Activated naive CD4-positive, alpha-beta T cell treated with anti-CD3 and anti-CD28 coated beads, Interleukin-2, amount 10 ng/mL, durations not matched to agents 5 hours and 36 hours (primary cell): ENCODE measurements at places on chromosomes 13 and 19. TPM values are rescaled to one million over a fixed set of nuclear protein-coding genes. Genes with fewer than 3 reads are reported as not detected.

Gene SLC10A2
- not detected for total RNA-seq

Gene C19orf81
- total RNA-seq = not detected

Gene MED26
- 14.1 TPM for total RNA-seq

Gene ZBTB7A
- 47.2 TPM for total RNA-seq

Gene KLK10
- total RNA-seq = not detected

Gene PGLYRP1
- total RNA-seq = not detected

Gene ZNF28
- total RNA-seq = 27.6 TPM

Gene SELENOV
- total RNA-seq = not detected

Gene SMAD9
- 0.08 TPM for total RNA-seq

Gene MYBPC2
- 0.66 TPM for total RNA-seq

Gene ZNF729
- not detected for total RNA-seq

Gene CDC16
- 69.9 TPM for total RNA-seq

Gene ADAMTSL5
- 5.0 TPM for total RNA-seq

Gene ZNF530
- 8.2 TPM for total RNA-seq

Gene PNMA8C
- total RNA-seq = not detected

Gene ZNF320
- total RNA-seq = 5.6 TPM

Gene CBLC
- not detected for total RNA-seq

Gene LILRB3
- total RNA-seq = 4.8 TPM
